ENCODE measurements at places on chromosomes 1 and 21.

DNA sequence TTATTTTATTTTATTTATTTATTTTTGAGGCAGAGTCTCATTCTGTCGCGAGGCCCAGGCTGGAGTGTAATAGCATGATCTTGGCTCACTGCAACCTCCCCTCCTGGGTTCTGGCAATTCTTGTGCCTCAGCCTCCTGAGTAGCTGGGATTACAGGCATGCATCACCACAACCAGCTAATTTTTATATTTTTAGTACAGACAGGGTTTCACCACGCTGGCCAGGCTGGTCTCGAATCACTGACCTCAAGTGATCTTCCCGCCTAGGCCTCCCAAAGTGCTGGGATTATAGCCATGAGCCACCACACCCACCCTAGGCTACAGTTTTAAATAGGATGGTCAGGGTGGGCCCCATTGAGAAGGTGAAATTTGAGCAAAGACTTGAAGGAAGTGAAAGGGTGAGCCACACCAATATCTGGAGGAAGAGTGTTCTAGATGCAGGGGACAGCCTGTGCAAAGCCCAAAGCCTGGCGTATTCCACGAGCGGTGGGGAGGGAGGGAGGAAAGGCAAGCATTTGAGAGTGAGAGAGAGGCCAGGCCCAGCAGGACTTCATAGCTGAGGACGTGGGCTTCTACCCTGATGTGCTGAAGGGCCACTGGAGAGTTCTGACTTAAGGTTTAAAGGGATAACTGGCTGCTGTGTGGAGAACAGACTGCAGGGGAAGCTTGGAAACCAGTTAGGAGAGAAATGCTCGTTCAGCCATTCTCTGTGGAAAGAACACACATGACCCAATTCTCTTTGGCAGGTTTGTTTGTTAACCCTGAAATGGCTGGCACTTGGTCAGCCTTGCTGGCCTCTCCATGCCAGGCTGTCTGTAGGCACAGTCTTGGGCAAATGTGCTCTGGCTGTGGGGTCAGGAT is 62.6 kb upstream of the FAM20B start:
- DNase-seq = no peak

GRCh38 chr1:81237473-81238089 is 563.2 kb upstream of the ADGRL2 start:
- DNase-seq = no peak

GRCh38 chr1:214317734-214318133 is 36.8 kb downstream of the SMYD2 start:
- DNase-seq = no peak

- DNase-seq = no peak
Observed at GRCh38 chr1:21342961-21343838, 52.9 kb upstream of the ECE1 start.

DNA sequence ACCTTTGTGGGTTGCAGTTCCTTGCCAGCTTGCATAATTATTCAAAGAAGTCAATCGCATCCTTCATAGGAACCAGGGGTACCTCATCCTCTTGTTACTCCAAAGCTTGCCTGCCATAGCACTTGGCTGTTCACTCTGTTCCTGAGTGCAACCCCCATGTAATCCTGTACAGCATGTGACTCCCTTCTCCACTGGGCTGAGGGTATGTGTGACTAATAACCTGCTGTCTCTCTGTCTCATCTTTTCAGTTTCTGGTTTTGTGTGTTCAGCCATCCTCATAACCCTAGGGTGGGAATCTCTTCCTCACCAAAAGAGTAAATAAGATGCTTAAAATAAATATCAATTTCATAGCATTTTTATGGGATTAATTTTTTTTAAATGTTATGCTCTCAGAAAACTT is 351.9 kb downstream of the S1PR1 start:
- DNase-seq = no peak

- peak; percentile 19 for DNase-seq
Observed at GRCh38 chr1:117635805-117636204, 30.0 kb downstream of the TENT5C start.

DNA sequence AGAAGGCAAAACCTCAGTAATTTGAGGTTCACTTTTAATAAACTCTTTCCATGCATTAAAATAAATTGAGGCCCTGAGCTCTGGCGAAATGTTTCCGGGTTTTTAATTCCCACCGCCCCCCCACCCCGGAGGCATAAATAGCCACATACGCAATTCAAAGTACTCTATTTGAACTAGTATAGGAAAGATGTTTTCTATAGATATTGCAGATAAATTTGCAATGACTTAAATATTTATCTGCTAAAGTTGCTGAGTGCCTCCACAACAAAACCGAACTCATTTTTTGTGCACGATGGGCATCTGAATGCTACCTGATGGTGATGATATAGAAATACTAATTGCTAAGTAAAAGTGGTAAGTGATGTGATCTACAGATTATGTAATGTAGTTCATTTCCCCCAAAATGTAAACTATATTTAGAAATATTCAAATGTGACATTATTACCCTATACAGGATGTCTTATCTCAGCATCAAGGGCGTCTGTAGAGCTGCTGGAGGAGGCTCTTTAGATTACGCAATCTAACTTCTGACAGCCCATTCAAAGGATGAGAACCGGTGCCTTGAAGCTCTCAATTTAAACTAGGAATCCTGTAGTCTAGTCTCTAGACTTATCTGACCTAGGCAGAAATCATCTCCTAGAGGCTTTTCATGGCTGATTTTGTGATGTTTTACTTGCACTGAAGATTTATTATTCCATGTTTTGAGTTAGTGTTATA is 8.5 kb downstream of the IRF2BP2 start:
- peak; percentile 64 for DNase-seq

DNA sequence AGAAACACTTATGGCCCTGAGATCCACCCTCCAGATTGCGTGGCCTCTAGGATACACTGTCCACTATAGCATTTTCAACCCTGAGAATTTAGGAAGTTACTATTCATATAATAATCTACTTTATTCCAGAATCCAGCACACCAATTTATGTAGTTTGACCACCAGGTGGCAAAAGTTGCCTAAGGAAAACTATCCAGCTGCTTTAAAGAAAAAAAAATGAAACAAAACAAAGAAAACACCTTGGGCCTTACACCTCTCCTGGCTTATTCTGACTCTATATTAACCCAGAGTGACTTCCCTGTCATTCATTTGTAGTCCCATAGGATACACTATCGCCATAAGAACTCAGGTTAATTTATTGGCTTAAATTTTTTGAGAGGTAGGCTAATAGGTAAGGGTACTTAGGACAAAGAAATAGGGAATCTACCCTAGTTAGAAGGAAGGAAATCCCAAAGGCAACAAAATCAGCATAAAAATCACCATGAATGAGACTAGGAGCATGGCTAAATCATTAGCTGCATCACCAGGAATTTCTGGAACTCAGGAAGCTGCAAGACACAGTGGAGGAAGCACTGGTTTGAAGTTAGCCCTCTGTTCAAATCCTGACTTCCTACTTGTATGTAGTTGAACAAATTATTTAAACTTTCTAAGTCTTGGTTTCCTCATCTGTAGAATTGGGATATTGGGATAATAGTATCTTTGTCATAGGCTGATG is 107.5 kb downstream of the SPAG17 start:
- peak; percentile 15 for DNase-seq

DNA sequence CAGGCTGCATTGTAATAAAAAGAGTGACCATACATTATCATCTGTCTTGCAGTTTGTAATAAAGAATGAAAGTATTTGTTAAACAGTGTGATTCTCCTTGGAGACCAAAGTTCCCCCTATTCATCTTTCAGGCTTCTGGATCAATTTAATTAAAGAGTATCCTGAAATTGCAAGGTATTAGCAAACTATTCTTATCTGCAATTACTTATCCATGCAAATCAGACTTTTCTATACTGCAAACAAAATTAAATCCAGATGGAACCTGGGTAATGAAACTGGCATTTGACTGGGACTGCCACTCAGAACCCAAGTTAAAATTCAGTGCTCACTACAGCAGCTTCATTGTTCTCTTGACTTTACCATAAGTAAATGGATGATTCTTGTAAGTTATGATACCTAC is 37.1 kb downstream of the JAK1 start:
- DNase-seq = no peak

DNA sequence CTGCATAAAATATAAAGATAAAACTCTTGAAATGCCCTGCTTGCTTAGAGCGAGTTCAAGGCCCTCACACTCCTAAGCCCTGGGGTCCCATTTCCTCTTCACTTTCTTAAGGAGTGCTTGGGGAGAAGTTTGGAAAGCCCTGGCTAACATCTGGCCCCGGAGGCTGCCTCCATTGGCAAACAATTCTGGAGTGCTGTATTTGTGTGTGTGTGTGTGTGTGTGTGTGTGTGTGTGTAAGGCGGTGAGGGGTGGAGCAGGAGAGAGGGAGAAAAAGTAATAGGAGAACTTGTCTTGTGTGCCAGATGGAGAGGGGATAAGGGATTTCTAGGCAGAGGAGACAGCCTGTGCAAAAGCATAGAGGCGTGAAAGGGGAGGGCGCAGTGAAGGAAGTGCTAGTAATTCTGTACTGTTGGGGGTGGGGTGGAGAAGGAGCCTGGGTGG is 578 bp upstream of the TRIM62 start:
- DNase-seq = no peak

DNA sequence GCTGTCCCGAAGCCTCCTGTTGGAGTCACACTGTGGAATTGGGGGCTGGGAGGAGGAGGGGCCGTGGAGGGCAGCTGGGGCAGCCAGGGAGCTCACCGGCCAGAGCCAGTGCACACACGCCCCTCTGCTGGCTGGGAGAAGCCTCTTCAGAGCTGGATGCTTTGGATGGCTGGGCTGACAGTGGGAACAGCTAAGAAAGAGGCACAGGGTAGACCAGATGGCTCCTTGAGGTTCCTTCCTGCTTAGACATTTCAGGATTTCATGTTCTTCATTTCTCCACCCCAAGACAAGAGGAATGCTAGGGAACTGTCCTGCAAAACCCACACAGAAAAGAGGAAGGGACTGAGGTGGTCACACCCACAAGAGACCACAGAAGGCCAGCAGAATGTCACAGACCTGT is 254.8 kb upstream of the VAMP3 start:
- no peak for DNase-seq

DNA sequence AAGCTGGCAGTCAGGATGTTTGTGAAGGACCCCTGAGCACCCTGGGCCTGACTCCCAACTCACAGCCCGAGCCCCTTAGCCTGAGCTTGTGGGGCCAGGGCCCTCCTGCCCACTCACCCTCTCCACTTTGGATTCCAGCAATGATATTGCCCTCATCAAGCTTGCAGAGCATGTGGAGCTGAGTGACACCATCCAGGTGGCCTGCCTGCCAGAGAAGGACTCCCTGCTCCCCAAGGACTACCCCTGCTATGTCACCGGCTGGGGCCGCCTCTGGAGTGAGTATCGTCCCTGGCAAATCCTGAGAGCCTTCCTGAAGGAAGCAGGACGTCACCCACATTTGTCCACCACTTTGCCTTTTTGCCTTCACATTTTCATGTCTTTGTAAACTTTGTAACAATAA is 5.0 kb downstream of the CTRC start:
- no peak for DNase-seq

DNA sequence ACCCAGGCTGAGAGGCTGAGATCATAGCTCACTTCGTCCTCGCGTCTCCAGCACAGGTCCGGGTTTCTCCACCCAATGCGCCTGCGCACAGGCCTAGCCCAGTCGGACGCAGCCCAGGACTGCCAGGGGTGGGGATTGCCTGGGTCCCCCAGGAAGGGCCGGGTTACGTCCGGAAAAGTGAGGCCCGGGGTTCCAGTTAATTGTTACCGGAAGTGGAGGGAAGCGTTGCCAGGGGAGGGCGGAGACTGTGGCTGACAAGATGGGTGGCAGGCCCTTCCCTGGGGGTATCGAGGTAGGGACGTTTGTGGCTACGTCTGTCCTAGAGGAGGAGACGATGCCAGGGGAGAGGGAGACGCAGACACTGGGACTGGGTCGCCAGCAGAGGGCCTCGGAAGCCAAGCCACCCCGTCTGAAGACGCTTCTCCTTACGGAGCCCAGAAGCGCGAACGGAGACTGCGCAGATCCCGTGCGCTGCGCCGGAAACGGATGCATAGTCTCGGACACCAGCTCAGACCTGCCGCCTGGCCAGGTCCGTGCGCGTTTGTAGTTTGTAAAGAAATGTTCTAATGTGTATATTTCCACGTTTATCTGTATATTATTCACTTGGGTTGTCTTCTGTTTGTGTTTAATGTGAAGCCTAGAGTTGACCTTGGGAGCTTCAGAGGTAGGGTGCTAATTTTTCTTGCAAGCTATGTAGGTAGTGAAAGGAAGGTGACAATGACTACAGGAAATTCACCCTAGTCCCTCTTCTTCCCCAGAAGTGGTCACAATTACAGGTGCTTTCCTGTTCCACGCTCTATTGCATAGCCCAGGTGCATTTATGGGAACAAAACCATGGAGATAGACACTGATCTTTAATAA is 7.3 kb downstream of the RSRP1 start:
- DNase-seq = peak; percentile 83

- DNase-seq = no peak
Observed at GRCh38 chr1:179785031-179785431, 41.9 kb downstream of the FAM163A start.

DNA sequence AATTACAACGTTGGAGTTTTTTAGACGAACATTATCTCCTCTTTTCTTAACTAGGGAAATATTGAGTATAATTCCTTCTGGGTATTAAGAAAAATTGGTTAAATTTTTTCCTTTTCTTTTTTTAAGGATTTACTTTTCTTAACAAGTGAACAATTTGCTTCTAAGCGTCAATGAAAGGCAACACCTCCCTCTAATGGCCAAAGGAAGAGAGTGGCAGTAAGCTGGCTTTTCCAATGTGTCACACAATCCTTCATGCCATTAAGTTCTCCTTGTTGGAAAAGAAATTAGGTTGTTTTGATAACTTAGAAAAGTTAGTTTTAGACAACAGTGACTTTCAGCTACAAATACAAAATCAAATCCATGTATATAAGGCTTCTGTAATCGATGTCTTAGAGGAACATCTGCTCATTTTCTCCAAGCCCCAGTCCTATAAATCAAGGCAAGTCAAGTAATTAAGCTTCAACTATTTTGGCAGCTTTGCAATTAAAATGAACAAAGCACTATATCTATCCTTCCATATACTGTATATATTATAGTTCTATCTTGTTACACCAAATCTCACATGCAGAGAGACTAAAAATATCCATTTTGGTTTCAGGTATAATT is 62.8 kb downstream of the EDEM3 start:
- DNase-seq = peak; percentile 24

GRCh38 chr1:167635156-167635648 is 5.2 kb downstream of the RCSD1 start:
- no peak for DNase-seq

DNA sequence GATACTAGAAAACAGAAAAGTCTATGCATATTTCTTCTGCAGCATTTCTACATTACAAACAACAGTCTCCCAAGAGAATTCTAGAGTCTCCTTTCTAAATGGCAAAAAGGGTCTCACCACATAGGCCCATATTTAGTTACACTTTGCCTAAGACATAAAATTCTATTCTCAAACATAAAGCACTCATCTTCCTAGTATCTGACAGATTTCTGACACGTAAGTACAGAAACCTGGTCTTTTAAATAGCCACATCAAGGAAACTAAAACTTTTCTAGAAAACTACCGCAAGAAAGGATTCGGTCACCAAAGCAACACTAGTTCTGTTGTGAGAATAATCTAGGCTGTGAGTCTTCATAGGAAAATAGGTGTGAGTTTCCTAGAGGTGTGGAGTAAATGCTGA is 33.6 kb upstream of the CTSK start:
- no peak for DNase-seq

Measured in HepG2 (cell line).